ENCODE measurements at places on chromosomes 7 and 10.

GRCh38 chr10:114030140-114030539 lies 13.5 kb upstream of the ADRB1 start:
- DNase-seq: no peak

- no peak for DNase-seq
Observed at GRCh38 chr7:119335405-119335804, 937.6 kb upstream of the KCND2 start.

GRCh38 chr10:66365686-66366085 lies 560.1 kb upstream of the LRRTM3 start:
- no peak for DNase-seq

GRCh38 chr10:123622381-123622780 lies 43.8 kb upstream of the GPR26 start:
- DNase-seq: no peak

- no peak for DNase-seq
Observed at GRCh38 chr10:113987805-113988204, 55.9 kb upstream of the ADRB1 start.

- peak; percentile 21 for DNase-seq
Observed at GRCh38 chr10:56317603-56318002, 43.5 kb downstream of the ZWINT start.

GRCh38 chr10:122344741-122345258 lies 29.7 kb upstream of the PLEKHA1 start:
- no peak for DNase-seq

Data from NCI-H1105 (cell line).